ENCODE measurements at places on chromosomes 16 and 17. TPM values are rescaled to one million over a fixed set of nuclear protein-coding genes. Genes with fewer than 3 reads are reported as not detected.

Gene LITAFD
- total RNA-seq, result not detected

Gene CDH5
- not detected for total RNA-seq

Gene SPATA22
- total RNA-seq, result not detected

Gene SLC13A2
- total RNA-seq, result not detected

Gene KRTAP2-3
- total RNA-seq, result not detected

Gene KRTAP1-5
- total RNA-seq, result not detected

Gene SCARF1
- 1.1 TPM for total RNA-seq

Gene TMEM208
- 27.3 TPM for total RNA-seq

Gene PTGES3L
- 7.7 TPM for total RNA-seq

Gene MKS1
- total RNA-seq, result 25.8 TPM

Gene NPIPA5
- total RNA-seq, result 0.87 TPM

Gene TPSG1
- not detected for total RNA-seq

Gene INCA1
- total RNA-seq, result 0.28 TPM

Gene KRT20
- not detected for total RNA-seq

Gene CIBAR2
- total RNA-seq, result not detected

Gene C16orf96
- total RNA-seq, result 0.99 TPM

Gene STH
- not detected for total RNA-seq

Gene SDR42E2
- not detected for total RNA-seq

Gene ADAM11
- total RNA-seq, result 1.4 TPM

Gene MARCHF10
- total RNA-seq, result 0.51 TPM

Gene KRT33B
- not detected for total RNA-seq

Gene P2RX1
- not detected for total RNA-seq

Gene CBLN1
- 0.11 TPM for total RNA-seq

Gene SPATA32
- total RNA-seq, result not detected

Gene MT3
- not detected for total RNA-seq

Gene SEPTIN1
- 1.1 TPM for total RNA-seq

Gene TNFRSF13B
- total RNA-seq, result not detected

Gene ZNF747
- total RNA-seq, result 14.5 TPM

Gene CACNG5
- not detected for total RNA-seq

Gene RASL10B
- total RNA-seq, result 4.8 TPM

Gene QPRT
- 112 TPM for total RNA-seq
